ENCODE measurements at places on chromosomes 12 and 14.
A peak's percentile ranks its signal among the peaks of the same experiment; 100 is the strongest.

DNA sequence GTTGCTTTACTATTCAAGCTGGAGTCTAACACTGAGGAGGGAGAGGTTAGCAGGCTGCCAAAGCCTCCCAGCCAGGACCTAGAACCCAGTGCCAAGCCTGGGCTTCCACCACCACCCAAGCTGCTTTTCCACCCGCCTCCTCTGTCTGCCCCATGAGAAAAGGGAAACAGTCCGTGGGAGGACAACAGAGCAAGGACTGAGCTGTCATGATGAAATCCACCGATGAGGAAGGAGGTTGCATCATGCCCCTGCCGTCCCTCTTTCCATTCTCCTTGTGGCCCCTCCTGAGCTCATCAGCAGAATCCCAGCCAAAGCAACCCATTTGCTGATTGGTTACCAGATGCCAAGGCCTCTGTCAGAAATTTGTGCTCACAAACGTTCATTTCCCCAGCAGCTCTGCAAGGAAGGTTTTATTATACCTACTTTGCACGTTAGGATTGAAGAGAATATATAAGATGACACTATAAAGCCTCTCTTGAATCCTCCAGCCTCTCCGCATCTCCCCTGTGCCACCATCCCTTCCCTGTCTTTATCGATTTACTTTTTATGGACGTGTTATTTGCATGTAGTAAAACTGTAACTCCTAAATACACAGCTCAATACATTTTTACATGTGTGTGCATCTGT lies 6.3 kb upstream of the SERPINA1 start:
- DNase-seq: peak; percentile 40

DNA sequence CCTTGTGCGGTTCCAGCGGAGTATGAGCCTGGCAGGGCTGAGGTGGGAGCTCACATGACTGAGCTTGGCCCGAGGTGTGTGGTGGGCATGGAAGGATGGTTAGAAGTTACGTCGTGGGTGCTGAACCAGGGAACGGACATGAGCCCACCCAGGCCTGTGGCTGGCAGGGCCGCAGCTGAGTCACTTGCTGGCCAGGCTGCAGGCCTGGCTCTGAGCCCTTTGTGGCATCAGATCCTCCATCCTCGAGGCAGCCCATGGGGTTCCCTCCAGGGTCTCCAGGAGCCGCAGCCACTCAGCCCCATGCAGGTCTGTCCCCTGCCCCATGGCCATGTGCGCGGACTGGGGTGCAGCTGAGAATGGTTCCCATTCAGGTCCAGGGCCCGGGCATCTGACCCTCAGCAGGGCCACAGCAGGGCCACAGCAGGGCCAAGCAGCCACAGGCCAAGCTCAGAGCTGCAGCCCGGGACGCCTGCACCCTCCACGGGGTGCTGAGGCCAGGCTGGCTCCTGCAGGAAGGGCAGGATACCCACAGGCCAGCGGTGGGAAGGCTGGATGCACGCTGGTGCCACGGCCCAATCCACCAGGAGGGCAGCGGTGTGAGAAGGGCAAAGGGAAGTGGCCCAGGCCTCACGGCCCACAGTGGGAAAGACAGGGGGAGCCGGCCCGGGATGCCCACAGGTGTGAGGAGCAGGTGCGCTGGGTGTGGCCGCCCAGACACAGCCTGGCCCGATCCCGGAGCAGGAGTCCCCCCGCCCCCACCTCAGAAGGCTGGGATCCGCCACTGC lies 26.3 kb upstream of the ULK1 start:
- no peak for DNase-seq

- DNase-seq: no peak
Measured at GRCh38 chr12:54558311-54558710, 8.9 kb downstream of the PDE1B start.

GRCh38 chr12:123427036-123427769 lies 9.3 kb downstream of the RILPL2 start:
- peak; percentile 25 for DNase-seq

GRCh38 chr12:107372229-107372658 lies 278.9 kb upstream of the CRY1 start:
- DNase-seq: peak; percentile 49

DNA sequence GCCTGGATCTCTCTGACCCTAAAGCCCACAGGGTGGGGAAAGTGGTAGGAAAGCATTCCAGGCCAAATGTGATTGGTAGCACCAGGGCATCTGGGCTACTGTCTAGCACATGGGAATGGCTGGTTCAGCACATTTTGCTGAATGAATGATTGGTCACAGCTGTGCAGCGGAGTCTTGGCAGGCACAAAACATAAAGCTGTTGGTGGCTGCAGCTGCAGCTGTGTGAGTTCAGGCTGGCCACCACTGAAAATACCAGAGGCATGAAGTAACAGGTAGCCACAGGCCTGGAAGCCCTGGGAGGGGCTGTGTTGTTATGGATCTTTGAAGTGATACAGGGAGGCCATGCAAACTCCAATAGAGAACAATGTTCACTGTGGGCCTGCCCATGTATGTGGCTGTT lies 72.7 kb downstream of the MYRFL start:
- DNase-seq: no peak

DNA sequence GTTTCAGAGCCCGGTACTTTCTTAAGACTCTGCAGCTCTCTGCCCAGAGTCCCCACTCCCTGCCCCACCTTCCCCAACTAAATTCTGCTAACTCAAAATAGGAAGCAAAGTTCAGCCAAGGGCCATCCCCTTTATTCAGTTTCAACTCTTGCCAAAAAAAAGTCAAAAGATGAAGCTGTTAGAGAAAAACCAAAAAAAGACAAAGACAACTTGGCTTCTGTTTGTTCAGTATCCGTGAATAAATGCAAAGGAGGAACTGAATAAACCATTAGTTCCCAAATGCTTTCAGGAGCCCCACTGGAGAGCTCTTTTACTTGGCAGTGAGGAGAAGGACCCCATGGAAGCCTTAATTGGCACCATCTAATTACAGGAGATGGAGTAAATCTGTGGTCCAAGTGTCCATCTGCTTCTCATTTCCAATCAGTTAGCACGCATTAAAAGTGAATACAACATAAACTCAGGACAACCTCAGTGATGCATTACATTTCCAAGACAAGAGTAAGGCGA lies 155.4 kb upstream of the GZMB start:
- no peak for DNase-seq

DNA sequence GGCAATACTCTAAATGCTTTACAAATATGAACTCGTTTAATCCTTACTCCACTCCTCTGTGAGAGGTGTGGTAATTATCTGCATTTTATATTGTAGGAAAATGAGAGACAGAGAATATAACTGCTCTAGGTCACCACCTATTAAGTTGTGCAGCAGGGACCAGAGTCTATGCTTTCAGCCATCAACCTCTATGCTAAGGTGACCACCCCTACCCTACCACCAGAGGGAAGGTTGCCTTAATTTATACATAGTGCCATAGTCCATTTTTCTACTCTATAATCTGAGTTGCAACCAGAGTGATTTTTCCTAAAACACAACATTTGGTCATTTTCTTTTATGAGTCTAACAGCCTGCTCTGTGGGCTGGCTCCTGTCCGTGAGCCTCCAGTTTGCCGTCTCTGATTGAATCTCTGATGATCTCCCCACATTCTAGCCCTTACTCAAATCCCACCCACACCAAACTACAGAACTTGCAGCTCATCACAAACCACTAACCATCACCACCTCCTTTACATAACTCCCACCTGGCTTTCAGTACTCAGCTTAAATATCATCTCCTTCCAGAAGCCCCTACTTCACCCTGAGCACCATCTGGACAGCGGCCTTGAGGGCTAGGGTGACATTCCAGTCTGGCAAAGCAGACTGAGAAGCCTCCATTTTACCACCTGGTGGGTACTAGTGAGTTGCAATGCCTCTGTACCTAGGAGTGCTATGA lies 126.6 kb downstream of the PPM1H start:
- DNase-seq: peak; percentile 15

- no peak for DNase-seq
Measured at GRCh38 chr14:89926694-89927093, 27.8 kb downstream of the EFCAB11 start.

- peak; percentile 26 for DNase-seq
Measured at GRCh38 chr12:25959071-25959961, 834 bp downstream of the RASSF8 start.

- DNase-seq: no peak
Measured at GRCh38 chr14:69992564-69992963, 113.3 kb downstream of the SMOC1 start.

DNA sequence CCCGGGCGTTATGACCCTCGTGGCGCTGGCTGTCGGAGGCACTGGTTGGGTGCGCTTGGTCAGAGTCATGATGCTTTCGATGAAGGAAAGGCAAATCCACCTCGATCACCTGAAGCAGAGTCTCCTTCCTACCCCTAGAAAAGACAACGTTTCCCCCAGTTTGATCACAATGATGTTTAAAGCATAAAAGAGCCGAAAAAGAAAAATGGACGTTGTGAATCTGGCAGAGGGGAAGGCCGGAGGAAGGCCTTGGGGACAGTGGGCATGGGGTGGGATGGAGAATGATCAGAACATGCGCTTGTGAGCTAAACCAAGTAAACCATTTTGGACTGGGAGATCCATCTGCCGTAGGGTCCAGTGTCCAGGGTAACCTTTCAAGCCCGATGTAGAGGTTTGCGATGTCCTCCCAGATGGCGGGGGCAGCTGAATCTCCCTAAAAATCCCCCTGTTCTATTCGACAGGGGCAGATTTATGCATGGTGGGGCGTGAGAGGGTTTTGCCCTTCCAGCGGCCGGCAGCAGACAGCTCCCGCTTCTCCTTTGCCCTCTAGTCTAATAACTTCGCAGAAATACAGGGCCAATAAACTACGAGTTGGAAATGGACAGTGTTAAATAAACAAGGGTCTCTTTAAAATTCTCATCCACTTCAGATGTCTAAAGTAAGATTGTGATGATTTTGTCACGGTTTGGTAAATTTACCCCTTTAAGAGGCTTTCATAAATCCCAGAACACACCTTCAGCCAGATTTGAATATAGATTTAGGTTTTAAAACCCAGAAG lies 2.3 kb upstream of the OTX2 start:
- DNase-seq: no peak

GRCh38 chr12:57840726-57841125 lies 5.8 kb downstream of the CTDSP2 start:
- no peak for DNase-seq

DNA sequence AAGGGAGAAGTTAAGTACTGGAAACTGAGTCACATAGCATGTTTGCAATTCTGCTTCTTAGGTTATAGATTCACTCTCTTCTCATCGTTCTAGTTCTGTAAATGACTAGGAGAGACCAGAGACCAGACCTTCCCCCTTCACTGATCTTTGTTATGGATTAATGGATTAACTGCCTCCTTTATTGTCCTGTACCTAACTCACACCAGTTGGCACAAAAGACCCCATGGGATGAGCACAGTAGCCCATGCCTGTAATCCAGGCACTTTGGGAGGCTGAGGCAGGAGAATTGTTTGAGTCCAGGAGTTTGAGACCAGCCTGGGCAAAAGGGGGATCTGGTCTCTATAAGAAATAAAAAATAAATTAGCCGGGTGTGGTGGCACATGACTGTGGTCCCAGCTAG lies 20.8 kb downstream of the BCAT1 start:
- no peak for DNase-seq

DNA sequence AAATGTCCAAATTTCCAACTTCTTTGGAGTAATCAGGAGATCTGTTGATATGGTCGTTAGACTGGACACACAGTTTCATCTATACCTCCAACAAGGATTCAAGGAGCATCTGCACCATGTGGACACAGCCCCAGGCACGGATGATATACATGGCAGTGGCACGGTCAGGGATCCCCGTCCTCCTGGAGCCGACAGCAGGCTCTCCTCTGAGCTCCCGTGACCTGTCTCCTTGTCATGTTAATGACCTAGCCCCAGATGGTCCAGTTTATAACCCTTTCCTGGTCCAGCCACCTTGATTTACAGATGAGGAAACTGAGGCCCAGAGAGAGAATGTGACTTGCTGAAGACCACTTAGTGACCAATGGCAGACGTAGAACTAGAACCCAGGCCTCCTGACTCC lies 16.5 kb upstream of the SERPINA4 start:
- DNase-seq: no peak

DNA sequence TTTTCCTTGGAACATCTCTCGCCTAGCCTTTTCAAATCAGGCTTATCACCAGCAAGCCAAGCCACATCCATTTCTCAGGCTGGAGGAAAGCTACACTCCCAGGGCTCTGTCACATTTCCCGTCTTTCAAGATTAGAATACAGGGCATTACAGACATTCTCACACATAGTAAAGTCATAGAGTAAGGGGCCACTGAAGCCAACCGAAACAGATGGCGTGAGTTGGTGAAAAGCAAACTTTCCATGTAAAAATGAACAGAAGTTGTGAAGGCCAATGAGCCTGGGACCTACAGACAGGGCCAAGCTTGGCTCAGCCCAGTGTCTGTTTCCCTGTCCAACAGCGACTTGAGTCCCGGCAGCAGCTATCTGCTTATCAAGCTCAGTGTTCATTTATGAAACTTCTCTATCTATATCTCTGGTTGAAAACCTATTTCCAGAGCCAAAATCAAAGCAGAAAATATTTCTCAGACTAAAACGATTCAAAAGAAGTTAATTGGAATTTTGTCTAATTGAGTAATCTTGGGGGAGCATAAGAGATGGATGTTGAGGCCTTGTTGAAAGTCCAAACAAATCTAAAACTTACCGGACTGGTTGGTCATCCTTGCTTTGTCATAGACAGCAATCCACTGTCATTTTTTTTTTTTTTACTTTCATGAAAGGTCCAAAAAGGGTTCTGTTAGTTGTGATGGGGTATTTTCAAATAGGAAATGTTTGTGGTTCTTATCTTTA lies 105.6 kb downstream of the DAAM1 start:
- DNase-seq: no peak

GRCh38 chr14:22251090-22251489 lies 337.9 kb downstream of the DAD1 start:
- no peak for DNase-seq

DNA sequence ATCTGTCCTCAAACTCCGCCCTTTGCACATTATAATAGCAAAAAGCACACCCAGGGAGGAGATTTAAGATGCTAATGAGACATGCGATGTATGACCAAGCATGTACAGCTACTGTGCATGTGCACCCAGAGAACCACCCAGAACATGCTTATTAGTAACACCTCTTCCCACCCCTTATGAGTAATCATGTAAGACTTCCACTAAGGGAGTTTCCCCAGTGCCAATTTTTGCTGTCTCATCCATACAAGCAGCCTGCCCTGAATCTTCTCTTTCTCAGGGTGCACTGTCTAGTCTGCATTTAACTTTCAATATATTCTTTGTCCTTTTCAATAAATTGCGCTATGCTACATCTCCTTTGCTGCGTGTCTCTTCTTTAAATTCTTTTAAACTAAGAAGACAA lies 830.0 kb upstream of the NOVA1 start:
- DNase-seq: no peak

DNA sequence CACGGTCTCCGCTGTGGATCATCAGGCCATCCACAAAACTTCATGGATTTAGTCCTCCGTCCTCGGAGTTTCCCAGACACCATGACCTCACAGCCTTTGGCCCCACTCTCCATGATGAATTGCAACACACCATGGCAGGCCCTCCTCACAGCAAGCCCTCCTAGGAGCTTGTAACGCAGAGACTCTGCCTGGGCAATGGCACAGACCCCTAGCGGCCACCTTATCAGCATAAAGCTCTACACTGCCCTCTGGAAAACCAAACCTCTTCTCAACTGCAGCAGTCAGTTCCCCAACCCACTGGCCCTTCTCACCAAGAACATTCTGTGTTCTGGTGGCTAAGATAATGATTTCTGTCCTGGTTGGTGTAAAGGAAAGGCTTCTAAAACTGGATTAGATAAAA lies 238.4 kb upstream of the USP15 start:
- DNase-seq: no peak

GRCh38 chr12:82461393-82461792 lies 103.1 kb downstream of the METTL25 start:
- DNase-seq: no peak
